NCI-H2081 (cell line): ENCODE measurements at places on chromosomes 16 and 17.

DNA sequence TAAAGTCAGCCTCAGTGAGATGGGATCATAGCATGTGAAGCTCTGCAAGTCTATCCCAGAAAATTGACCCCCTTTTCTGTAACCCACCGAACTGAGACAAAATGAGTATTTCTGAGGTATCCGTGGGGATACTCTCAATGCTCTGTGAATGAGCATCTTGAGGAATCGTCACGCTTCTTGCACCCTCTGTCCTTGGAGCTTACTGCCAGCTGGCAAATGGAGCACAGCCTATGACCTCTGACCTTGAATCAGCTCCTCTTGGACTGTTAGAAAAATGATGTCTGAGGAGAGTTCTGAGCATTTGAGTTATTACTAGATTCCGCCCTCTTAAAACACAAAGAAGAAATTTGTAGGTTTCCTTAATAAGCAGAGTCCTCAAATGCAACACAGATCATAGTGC lies 342.1 kb downstream of the ZFHX3 start:
- no peak for DNase-seq

GRCh38 chr17:59666235-59666634 lies 41.0 kb downstream of the PTRH2 start:
- no peak for DNase-seq

DNA sequence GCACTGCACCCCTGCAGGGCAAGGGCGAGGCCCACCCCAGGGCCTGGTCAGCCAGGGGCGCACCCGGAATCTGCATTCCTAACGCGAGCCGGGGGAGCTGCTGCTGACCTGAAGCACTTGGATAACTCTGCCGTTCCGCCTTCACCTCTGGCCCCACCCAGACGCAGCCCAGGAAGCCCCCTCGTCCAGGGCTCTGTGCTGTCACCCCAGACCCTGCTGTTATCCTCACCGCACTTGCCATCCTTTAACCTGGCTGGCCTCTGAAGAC lies 13.3 kb upstream of the PABPN1L start:
- DNase-seq = no peak

GRCh38 chr16:70576431-70577255 lies 53.0 kb downstream of the SF3B3 start:
- no peak for DNase-seq

DNA sequence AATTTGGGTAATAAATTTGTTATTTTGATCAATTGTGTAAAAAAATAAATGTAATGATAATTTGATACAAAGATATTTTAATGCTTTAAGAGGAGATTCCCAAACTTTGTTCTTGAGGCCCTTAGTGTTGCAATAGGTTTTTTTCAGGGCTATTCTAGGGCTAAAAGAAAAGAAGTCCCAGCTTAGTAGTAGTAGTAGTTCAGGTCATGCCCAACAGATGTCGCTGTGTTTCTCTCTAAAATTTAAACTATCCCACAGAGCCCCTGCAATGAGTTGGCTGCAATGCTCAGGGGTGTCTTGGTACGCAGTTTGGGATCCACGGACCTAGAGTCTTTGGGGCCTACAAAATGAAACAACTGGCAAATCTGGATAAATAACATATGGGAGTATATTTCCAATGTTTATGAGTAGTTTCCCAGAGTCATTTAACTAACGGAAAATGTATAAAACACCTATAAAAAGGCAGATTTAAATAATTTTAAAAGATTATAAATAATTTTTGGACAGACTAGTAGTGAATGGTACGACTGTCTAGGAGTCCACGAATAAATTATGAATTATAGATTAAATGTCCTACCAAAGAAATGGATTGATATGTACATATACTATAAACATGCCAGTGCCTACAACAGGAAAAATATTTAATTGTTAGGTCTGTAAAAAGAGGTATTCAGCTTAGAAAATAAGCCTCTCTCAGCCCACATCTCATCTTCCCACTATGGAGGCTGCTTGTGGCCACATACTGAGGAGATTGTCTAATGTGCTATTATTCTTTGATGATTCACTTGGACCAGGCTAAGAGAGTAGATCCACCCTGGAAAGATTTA lies 228.5 kb upstream of the PMFBP1 start:
- DNase-seq = peak; percentile 45

DNA sequence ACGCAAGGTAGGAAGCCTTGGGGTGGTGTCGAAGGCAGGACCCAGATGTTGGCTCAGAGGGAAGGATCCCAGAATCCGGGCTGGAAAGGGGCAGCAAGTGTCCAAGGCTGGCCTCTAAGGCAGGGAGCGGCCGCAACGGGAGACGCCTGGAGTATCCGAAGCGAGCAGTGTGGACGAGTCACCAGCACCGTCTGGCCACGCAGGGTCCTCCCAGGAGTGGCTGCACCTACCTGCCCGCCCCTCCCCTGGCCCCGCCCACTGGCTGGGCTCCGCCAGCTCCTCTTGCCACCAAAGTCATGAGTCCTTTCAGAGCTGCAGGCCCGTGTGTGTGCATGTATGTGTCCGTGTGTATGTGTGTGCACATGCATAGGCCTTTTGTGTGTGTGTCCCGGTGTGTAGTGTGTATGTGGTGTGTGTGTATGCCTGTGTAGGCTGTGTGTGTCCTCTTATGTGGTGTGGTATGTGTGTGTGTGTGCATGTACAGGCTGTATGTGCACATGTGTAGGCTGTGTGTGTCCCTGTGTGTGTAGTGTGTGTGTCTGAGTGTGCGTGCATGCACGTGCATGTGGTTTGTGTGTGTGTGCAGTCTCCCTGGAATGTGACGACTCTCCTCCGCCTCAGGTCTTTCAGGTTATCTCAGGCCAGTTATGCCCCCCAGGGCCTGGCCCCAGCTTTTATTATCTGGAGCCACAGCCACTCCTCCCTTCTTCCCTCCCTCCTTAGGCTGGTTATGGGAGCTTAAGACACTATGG lies at the start of gene PRSS8:
PRSS8 (minus strand) TSS at position 193 of the 752 bp plus-strand sequence. CDS start 229 bp downstream, outside the sequence.
- no peak for DNase-seq
